ENCODE measurements at places on chromosomes 5 and 9. TPM values are rescaled to one million over a fixed set of nuclear protein-coding genes. Genes with fewer than 3 reads are reported as not detected.

The PCDHGA7 gene
- 5.1 TPM for total RNA-seq

The PRKAA1 gene
- total RNA-seq = 37.8 TPM

DNA sequence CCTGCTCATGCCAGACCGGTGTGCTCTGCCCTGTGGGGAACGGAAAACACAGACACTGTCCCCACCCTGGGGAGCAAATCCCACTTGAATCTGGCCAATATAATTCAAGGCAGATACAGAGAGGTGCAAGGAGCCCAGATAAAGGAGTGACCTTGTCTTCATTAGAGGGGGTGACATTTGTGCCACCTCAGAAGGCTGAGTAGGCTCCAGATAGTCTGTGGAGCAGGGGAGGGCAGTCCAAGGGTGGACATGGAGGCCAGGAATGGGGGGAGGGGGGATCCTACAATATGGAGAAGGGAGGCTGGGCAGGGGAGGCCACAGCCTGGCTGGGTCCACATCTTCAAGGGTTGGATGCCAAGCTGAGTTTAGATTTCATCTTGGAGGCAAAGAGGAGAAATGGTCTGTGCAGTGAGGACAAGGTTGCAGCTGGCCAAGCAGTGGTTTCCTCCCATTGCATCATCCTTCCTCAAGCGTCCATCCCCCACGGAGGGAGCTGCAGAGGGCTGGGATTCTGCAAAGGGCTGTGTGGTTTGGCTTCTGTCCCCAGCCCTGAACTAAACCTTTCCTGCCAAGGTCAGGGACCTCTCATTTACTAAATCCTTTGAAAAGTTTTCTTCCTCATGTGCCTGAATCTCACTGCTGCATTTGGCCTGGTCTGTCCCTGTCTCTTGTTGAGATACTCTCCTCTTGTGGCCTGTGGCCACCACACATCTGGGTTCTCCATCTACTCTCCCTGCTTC is 60.1 kb downstream of the GALNT12 start:
- peak; percentile 83 for DNase-seq

DNA sequence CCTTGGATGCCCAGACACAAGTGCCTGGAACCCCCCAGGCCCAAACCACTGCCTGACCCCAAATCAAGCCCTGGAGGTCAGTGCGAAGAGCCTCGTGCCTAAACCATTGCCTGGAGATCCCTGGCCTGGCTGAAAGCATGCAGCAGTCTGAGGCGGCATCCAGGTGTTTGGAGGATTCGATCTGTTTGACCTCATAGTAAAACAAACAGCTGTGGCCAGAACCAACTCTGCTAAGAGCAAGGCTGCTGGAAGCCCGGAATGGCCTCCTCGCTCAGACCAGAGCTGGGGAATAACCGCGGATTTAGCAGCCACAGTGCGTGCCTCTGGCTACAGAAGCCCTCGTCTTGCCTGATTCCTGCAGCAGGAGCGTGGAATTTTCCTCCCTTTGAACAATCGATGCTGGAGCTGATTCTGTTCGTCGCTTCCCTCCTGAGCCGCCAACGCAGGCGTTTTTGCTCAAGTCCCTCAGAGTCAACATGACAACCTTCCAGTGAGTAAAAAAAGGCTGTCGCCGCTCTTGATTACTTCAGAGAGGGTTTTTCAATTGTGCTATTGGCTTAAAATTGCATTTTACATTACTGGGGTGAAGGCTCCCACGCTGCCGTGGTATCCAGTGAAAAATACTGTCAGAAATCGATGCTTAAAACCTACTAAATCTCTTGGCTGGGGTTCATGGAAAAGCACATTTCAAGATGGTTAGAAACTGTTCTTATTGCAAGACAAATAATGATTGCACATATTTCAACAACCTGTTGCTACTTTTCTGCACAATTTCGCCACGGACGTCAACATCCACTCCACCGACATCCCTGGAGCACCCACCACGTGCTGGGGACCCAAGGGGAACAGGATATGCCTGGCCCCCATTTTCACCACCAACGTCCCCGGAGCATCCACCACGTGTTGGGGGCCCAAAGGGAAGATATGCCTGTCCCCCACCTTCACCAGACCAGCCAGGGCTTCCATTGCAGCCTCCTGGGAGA is 190.0 kb downstream of the OLFM1 start:
- DNase-seq = no peak

DNA sequence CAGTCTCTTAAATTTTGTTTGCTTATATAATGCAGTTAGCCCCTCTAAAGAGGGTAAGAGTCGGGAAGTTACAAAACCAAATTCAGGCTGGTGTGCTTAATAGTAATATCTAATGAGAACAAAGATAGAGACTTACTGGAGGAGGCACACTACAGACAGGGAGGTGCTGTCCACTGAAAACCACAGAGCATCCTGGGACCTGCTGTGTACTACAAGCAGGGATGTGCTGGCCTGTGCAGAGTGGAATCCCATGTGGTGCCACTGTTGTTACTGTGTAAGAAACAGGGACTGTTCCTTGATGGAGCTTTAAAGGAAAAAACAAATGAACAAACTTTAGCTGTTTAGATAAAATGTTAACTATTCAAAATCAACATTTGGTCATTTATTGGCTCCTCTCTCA is 42.4 kb downstream of the RNF38 start:
- no peak for DNase-seq

- DNase-seq = no peak
Observed at GRCh38 chr5:38500573-38501260, 55.7 kb downstream of the LIFR start.

DNA sequence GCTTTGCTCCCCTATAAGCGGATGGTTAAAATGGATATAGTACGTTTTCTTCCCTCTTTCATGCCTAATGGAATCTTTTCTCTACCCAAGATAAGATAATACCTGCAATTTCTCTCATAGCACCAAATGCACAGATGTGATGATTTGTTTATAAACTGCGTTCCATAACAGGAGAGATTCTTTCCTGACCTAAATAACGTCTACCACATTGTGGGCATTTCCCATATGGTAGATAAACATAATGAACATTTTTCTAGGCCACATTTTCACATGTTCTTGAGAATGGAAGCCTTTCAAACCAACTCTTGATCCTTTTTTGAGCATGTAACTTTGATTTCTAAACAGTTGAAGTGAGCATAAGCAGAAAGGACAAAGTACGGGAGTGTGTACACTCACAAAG is 448.5 kb downstream of the CSNK1G3 start:
- DNase-seq = no peak

- DNase-seq = no peak
Observed at GRCh38 chr9:19554529-19554928, 145.7 kb downstream of the ACER2 start.

GRCh38 chr9:98851730-98852459 is 44.4 kb downstream of the GALNT12 start:
- no peak for DNase-seq

DNA sequence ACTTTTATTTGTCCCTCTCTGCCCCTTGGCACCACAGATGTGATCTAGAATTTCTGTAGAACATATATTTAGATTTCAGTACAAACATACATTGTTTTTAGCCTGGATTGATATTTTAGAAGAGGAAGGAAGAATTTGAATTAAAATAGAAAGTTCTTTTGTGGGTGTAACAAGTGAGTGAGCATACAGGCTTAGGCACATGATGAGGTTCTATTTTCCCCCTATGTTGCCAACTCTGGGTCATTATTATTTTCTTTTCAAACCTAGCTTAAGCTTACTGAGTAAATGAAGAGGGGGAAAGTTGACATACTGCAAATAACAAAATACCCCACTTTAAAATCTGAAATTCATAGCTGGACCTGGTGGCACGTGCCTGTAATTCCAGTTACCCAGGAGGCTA is 102.9 kb downstream of the GCNT1 start:
- DNase-seq = no peak

DNA sequence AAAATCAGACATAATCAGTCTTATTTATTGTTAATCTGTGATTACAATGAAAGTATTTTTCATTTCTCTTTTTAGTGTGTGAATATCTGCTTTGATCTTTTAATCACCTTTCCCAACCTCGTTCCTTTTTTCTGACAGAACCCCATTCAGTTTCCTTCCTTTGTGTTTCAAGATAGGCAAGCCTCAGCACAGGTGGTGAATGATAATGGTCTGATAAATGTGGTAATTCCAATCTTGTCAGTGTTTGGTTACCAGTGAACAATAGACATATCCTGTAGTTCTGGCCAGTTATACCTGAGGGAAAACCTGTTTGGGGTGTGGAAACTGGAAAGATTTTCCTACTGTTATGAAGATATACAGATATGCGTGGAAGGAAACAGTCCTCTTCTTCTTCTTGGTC is 13.5 kb downstream of the STX17 start:
- DNase-seq = no peak

- no peak for DNase-seq
Observed at GRCh38 chr5:4078544-4078943, 482.9 kb downstream of the IRX1 start.

GRCh38 chr5:170333161-170333910 is 35.8 kb upstream of the LCP2 start:
- no peak for DNase-seq

DNA sequence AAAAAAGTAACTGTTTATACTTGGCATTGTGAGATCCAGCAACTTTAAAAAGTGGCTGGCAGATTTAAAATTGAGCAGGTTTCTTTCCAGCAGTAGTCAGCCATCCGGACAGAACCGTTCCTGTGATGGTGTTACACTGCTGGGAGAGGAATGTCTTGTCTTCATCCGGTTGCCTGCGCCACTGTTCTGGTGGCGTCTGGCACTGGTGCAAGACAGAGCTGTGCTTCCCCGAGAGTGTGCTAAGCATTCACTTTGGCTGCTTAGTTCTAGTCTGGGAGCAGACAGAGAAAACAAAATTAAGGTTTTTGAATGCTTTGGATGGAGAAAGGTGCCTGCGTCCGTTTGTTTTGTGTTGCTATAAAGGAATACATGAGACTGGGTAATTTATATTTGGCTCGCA is 35.5 kb upstream of the CREBRF start:
- no peak for DNase-seq

GRCh38 chr9:2486988-2487387 is 134.6 kb upstream of the VLDLR start:
- no peak for DNase-seq
